T-helper 17 cell (primary cell): ENCODE measurements at places on chromosomes 5 and 9.

- no peak for DNase-seq
- no peaks in the 10 kb centered on the region for H3K36me3 ChIP-seq
- H3K4me1 ChIP-seq: peaks cover 5% of the 10 kb centered on the region
- no peak overlapping the region for H3K4me3 ChIP-seq
- H3K27ac ChIP-seq: no peak overlapping the region
- H3K27me3 ChIP-seq: no peaks in the 10 kb centered on the region
Measured at GRCh38 chr9:130189840-130190239, 17.6 kb downstream of the NCS1 start.

DNA sequence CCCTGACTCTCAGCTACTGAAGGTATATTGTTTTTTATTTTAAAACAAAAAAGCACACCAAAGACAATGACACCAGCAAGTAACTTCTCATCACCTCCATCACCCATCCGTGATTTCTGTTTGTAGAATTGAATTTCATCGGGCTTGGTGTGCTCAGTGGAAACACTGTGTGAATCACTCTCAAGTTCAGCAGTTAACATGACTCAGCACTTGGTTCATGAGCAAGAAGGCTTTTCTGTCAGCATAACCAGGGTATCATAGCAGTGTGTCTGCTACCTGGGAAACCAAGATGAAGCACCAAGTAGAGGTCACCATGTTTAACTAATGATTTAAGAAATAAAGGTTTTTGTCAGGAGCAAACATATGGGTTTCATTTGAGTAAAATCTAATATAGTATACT lies 123.7 kb downstream of the INSYN2B start:
- no peak overlapping the region for H3K4me3 ChIP-seq
- no peak for DNase-seq
- no peak overlapping the region for H3K27ac ChIP-seq
- peaks cover 4% of the 10 kb centered on the region for H3K36me3 ChIP-seq
- no peaks in the 10 kb centered on the region for H3K27me3 ChIP-seq
- peaks cover 22% of the 10 kb centered on the region for H3K4me1 ChIP-seq

- H3K4me3 ChIP-seq: no peak overlapping the region
- DNase-seq: no peak
- no peak overlapping the region for H3K27ac ChIP-seq
- no peaks in the 10 kb centered on the region for H3K4me1 ChIP-seq
- no peaks in the 10 kb centered on the region for H3K36me3 ChIP-seq
Measured at GRCh38 chr9:86434039-86434726, 80.0 kb upstream of the TUT7 start.

- H3K4me1 ChIP-seq: peaks cover 3% of the 10 kb centered on the region
- no peak for DNase-seq
- H3K27ac ChIP-seq: no peak overlapping the region
- no peak overlapping the region for H3K4me3 ChIP-seq
Measured at GRCh38 chr9:22160221-22160620, 151.1 kb upstream of the CDKN2B start.

GRCh38 chr5:10034001-10034400 lies 215.7 kb downstream of the ATPSCKMT start:
- H3K4me1 ChIP-seq: no peaks in the 10 kb centered on the region
- H3K27me3 ChIP-seq: no peaks in the 10 kb centered on the region
- H3K4me3 ChIP-seq: no peak overlapping the region
- no peaks in the 10 kb centered on the region for H3K36me3 ChIP-seq
- no peak for DNase-seq

DNA sequence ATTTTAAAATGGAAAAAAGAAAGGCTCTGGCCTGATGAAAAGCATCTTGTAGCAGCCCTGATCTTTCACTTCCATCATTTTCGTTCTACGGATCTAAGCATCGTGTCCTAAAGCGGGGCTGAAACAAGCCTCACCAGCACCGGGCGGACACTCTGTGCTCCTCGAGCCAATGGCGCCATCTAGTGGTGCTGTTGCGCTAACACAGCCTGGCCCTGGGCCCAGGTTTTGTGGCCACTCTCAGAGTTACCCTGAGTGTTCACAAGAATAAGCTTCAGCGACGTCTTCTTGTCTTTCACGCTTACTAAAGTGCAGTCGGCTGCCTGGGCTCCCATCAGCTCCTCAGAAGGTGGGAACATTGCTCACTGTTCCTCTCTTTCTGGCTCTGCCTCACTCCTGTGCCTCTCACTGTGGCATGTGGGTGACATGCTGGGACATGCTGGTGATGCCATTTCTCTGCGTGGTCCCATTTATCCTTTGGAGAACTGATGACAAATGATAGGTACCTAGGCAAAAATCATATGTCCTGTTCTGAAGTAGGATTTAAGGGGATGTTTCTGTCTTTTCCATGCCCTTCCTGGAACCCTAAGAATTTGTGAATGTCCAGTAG lies 32.7 kb downstream of the DMRT3 start:
- DNase-seq: peak; percentile 44
- no peaks in the 10 kb centered on the region for H3K36me3 ChIP-seq
- peaks cover 12% of the 10 kb centered on the region for H3K4me1 ChIP-seq
- H3K27me3 ChIP-seq: peaks cover 50% of the 10 kb centered on the region

- H3K36me3 ChIP-seq: peaks cover 9% of the 10 kb centered on the region
- no peak for DNase-seq
- H3K4me1 ChIP-seq: peaks cover 23% of the 10 kb centered on the region
- no peaks in the 10 kb centered on the region for H3K27me3 ChIP-seq
- H3K27ac ChIP-seq: peak overlapping the region; percentile 14
- no peak overlapping the region for H3K4me3 ChIP-seq
Measured at GRCh38 chr9:99134893-99135341, 30.0 kb downstream of the TGFBR1 start.

DNA sequence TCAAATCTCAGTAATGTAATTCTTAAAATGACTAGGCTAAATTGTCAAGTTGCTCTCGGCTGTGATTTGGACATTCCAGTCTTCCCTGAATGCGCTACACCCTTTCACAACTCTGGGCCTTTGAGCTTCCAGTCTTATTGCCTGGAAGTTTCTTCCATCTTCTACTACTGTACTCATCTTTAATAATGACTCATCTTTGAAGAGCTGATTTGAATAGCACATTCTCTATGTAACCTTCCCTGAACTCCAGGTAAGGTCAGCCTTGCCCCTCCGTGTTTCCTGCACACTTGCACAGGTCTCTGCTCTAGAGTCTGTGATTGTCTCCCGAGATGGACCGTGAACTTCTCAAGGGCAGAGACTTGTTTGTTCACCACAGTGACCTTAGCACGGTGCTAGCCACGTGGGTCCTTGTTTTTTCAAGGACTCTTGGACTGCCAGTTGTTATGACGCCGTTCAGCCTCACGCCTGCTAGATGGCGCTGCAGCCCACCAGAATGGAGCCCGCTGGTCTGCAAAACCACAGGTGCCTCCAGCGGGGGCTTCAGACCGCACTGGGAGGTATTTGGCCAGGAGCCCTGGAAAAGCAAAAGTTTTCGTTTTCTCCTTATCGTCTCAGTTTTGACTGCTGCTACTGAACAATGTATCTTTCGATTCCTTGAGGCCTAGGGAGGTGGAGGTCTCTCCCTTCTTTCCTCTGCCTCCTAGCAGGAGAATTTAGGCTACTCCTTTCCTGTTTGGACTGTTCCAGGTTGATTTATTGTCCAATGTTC lies 44.4 kb downstream of the SEC61B start:
- peak overlapping the region; percentile 79 for H3K4me3 ChIP-seq
- no peak overlapping the region for H3K27ac ChIP-seq
- H3K4me1 ChIP-seq: peaks cover 16% of the 10 kb centered on the region
- DNase-seq: peak; percentile 41

DNA sequence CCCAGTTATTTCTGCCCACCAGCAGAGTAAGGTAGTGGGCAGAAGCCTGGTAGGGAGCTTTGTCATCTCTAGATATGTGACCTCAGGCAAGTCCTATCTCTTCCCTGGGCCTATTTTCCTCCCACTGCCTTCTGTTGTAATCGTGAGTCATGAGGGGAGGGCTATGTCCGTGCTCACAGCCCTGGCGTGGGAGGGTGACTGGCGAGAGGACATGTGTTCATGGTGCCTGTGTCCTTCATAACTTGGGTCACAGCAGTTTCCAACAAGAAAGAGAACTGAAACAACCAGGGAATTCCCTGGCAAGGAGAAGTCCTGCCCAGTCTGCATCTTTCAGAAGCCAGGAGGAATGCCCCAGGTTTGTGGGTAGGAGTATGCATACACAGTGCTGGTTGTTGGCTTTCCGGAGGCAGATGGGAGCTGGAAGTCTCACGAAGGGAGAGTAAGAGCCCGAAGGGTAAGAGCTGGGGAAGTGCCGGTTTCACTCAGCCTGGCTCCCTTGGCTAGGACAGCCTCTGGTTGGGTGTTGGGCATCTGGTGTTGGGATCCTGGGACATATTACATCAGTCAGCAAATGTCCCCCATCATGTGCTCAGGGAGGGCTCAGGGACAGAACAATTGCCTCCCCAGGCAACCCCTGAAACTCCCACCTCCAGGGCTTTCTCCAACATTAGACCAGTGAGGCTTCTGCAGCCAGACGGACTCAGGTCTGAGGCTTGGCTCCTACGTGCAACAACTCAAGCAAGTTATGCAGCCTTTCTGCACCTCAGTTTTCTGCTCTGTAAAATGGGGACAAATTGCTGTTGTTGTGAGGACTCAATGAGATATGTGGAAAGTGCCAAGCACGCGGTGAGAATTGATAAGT lies 4.3 kb upstream of the TIFAB start:
- H3K36me3 ChIP-seq: peaks cover 2% of the 10 kb centered on the region
- peaks cover 70% of the 10 kb centered on the region for H3K27me3 ChIP-seq
- H3K27ac ChIP-seq: no peak overlapping the region
- no peaks in the 10 kb centered on the region for H3K4me1 ChIP-seq
- no peak for DNase-seq

DNA sequence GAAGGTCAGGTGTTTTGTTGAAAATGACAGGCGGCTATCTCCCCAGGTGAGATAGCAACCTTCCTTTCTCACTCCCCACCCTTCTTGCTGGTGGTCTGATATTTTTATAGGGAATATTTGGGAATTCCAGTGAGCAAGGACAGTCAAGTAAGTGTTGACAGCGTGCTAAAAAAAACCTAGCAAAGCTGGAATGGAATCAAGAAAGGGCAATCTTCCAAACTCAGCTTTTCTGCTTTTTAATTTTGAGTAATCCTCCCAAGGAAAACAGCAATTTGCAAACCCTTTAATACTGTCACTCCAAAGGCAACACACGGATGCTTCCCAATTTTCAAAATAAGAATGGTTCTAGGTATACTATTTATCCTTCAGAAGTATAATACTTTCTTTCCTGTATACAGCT lies 143.7 kb upstream of the PCA3 start:
- H3K27ac ChIP-seq: no peak overlapping the region
- peaks cover 6% of the 10 kb centered on the region for H3K4me1 ChIP-seq
- DNase-seq: no peak
- H3K4me3 ChIP-seq: no peak overlapping the region

DNA sequence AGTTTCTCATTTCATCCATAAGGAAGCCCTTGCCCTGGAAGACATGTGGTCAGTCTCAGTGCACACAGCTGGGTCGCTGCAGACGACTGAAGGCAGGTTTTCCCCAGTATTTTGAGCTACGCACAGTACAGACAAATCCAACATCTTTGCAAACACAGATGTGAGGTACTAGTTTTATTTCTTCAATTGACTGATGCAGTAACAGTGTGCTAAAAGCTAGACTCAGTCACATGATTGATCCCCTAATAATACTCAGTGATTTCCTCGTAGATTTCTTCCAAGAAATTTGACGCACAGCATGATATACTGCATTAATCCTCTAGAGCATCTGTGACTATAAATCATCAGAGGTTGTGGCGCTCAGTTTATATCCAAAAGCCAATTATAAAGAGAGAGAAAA lies 346.1 kb downstream of the DIRAS2 start:
- H3K4me3 ChIP-seq: no peak overlapping the region
- DNase-seq: no peak
- H3K27me3 ChIP-seq: peaks cover 7% of the 10 kb centered on the region

DNA sequence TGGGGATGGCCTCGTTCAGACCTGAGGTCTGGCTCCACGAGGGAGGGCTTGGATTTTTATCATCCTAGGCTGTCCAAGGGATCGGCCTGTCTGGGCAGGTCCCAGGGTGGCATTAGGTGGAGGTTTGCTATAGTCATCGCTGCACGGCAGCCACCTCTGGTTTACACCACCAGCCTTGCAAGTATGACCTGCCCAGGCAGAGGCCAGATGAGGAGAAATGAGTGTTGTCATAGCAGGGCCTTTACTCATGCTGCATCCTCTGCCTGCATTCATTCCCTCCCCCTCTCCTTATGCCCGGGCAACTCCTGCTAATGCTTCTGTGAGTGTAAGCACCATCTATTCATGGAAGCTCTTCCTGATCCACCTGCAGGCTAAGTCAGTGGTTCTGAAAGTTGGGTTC lies 15.3 kb upstream of the NDST1 start:
- DNase-seq: no peak
- no peak overlapping the region for H3K4me3 ChIP-seq
- no peak overlapping the region for H3K27ac ChIP-seq
- peaks cover 4% of the 10 kb centered on the region for H3K36me3 ChIP-seq
- H3K4me1 ChIP-seq: peaks cover 15% of the 10 kb centered on the region

- peak overlapping the region; percentile 51 for H3K27ac ChIP-seq
- peaks cover 17% of the 10 kb centered on the region for H3K4me1 ChIP-seq
- H3K27me3 ChIP-seq: no peaks in the 10 kb centered on the region
- no peak for DNase-seq
- H3K4me3 ChIP-seq: no peak overlapping the region
Measured at GRCh38 chr9:35027860-35028259, 38.3 kb downstream of the DNAJB5 start.

GRCh38 chr5:62001640-62002039 lies 304.4 kb upstream of the KIF2A start:
- no peak for DNase-seq
- peaks cover 5% of the 10 kb centered on the region for H3K27me3 ChIP-seq
- no peaks in the 10 kb centered on the region for H3K4me1 ChIP-seq

DNA sequence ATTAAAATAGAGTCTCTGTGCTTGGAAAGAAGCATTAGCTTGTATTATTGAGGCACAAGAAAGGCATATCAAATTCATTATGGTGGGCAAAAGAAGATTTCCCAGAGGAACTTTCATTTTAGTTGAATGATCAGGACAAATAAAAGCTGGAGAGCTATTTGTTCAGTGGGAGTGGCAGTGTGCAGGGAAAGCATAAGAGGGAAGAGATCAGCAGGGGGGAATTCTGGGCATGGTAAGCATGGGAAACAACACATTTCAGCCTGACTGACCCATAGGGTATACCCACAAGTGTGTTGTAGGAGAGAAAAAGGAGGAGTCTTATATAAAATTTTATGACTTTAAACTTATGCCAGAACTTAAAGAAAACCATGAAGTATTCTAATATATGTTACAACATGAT lies 167.7 kb upstream of the RASA1 start:
- no peak overlapping the region for H3K27ac ChIP-seq
- H3K27me3 ChIP-seq: no peaks in the 10 kb centered on the region
- peaks cover 10% of the 10 kb centered on the region for H3K4me1 ChIP-seq
- H3K36me3 ChIP-seq: peaks cover 2% of the 10 kb centered on the region
- DNase-seq: no peak

GRCh38 chr5:133391354-133392136 lies 220.8 kb downstream of the FSTL4 start:
- H3K4me3 ChIP-seq: no peak overlapping the region
- DNase-seq: no peak
- H3K27ac ChIP-seq: no peak overlapping the region
- peaks cover 55% of the 10 kb centered on the region for H3K27me3 ChIP-seq
